Stimulated activated CD8-positive, alpha-beta memory T cell treated with anti-CD3 and anti-CD28 coated beads, Interleukin-4, amount 100 ng/mL, for 1 hour (primary cell): ENCODE measurements at places on chromosomes 2 and 18.

DNA sequence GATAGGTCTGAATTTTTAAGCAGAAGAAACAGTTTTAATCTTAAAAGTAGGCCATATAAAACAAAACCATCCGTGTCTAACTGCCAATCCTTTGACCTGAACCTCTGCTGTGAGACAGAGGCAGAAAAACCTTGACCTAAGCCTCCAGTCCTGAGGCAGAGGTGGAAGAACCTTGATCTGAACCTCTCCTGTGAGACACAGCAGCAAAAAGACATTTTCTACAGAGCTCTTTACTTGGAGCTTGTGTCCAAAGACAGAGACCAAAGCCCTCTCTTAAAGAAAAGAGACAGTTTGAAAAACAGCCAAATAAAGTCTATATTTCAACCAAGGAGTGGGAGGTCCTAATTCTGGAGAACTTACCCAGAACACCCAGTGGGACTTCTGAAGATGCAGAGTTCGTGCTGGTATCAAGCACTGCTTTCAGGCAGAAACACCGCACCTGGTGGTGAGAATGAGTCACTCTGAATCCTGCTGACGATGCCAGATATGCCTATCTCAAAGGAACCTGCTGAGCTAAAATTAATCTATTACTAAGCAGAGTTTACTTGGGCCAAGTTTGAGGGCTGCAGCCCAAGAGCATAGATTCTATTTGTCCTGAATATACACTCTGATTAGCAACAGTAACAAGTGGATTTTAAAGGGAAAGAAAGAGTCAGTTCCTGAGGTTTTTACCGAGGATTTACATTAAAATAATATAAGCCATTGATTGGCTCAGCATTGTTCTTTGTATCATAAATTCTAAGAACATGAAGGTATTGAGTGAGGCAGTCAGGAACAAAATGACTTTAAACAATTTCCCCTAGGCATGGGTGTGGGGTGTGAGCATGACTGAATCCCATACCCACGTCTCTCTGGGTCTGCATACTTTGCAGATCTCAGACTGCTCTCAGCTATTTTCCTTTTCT lies 806.4 kb downstream of the TRIB2 start:
- DNase-seq: no peak

- no peak for DNase-seq
These were observed 217.1 kb upstream of the SLC35G4 start for GRCh38 chr18:11392292-11392691.

- no peak for DNase-seq
These were observed 291.9 kb downstream of the PHLPP1 start for GRCh38 chr18:63007231-63007630.

- DNase-seq: no peak
These were observed 48.1 kb downstream of the MERTK start for GRCh38 chr2:111946294-111947114.

GRCh38 chr2:187567126-187567525 lies 12.9 kb upstream of the TFPI start:
- DNase-seq: no peak
